ENCODE measurements at places on chromosomes 2 and 18.

GRCh38 chr18:24397131-24397693 is 412 bp downstream of the OSBPL1A start:
- peak; percentile 88 for DNase-seq

- peak; percentile 77 for DNase-seq
These were observed 58.6 kb downstream of the ZEB2 start for GRCh38 chr2:144461308-144461766.

DNA sequence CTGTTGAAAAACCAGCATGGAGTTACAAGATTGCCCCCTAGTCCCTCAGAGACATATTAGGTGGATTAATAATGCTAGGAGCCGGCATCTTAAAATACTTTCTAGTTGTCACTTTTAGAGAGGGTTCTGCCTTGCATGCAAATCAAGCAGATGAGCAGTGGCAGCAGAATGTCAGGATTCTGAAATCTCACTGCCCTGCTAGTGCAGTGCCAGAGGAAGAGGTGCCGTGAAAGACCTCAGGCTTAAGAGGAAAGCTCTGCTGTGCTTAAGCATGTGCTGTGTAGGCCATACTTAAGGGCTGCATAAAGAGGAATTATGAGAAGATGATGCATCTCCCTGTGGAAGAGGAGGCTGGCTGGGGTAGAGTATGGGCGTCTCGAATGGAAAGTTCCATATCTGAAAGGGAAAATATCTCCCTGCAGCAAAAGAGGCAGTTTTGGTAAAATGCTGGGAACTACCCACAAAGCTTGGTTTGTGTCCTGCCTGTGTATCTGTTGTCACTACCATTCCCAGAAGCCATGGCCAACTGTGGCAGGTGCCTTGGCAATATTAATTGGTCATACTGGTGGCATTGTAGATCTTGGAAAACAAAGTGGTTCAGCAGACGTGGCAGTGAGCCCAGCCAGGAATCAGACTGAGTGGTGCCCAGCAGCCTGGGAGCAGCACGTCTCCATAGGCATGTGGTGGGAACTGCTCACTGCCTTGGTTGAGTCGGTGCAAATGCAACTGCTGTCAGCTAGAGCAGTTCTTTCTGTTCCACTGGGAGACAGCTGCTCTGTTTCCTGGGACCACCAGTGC is 131.9 kb downstream of the EVA1A start:
- peak; percentile 15 for DNase-seq

- DNase-seq = no peak
These were observed 29.0 kb downstream of the TRABD2A start for GRCh38 chr2:84851876-84852275.

DNA sequence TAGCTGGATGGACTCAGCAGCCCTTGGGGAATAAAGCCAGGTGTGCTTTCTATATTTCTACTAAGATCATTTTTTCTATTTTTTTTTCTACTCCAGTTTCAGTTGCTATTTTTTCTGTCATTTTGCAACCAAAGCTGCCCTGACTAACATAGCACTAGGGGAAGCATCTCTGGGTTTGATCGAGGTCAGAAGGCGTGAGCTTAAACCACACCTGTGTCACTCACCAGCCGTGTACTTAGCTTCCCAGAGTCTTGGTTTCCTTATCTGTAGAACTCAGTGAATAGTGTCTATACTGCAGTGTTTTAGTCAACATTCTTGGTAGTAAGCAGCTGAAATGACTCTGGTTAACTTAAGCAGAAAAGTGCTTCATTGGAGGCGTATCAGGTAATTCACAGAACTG is 489.6 kb upstream of the SPRED2 start:
- no peak for DNase-seq

DNA sequence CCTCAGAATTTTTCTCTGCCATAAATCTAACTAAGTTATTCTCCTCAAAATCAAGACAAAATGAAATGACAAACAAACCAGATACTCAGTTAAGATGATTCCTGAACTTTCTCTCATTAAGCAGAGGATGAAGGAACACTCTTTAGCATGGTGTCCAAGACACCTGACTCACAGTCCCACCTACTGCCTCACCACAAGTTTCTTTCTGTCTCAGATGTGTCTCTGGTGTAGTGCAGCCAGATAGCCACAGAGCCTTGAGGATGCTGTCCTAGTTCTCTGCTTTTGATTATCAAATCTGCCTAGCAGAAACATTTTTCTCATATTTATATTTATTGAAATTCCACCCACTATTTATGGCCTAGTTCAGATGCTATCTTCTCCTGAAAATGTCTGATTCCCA is 103.6 kb upstream of the TMEM200C start:
- DNase-seq = no peak

GRCh38 chr2:136582628-136583205 is 182.6 kb upstream of the THSD7B start:
- no peak for DNase-seq

- DNase-seq = no peak
These were observed 35.6 kb upstream of the B3GNT7 start for GRCh38 chr2:231359948-231360347.

DNA sequence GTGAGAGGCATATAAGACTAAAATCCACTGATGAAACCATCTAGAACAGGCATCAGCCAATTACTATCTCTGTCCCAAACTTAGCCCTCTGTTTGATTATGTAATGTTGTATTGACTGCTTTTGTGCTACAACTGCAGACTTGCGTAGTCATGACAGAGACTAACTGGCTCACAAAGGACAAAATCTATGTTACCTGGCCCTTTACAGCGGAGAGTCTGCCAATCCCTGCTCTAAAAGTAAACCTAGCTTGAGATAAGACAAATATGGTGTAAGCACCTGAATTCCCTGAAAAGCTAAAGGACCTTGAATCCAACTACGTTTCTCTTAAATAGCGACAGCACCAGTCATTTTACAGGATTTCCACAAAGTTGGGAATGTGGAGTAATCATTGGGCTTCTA is 102.8 kb upstream of the LRRTM1 start:
- no peak for DNase-seq

DNA sequence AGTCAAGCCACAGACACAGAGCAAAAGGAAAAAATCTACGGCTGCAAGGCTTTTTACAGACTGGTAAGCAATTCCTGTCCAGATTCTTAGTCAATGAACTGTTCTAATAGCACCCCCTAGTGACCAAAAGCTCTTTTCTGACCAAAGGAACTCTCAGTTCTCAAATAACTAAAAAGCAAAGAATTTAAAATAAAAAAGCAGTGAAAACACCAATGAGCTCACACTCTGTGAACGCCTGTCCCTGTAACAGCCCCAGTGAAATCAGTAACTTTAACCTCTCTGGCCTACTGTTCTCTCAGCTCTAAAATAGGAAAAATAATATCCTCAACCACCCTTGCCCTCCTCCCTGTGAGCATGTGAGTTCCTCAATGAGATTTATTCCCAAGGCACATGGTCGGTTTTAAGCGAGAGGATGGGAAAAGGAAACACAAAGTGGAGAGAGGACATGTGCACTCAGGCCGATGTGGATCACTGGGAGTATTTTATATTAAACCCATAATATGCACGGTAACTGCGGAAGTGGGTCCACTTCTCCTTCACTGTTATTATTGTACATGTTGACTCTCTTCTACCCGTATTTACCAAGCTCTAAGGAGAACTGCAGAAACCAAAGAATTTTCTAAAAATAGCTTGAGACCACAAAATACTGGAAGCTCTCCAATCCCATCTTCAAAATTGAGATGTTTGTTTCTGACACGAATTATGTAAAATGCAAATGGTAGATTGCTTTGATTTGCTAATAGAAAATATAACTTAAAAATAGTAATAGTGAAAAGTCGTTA is 128.5 kb downstream of the STK39 start:
- DNase-seq = no peak

DNA sequence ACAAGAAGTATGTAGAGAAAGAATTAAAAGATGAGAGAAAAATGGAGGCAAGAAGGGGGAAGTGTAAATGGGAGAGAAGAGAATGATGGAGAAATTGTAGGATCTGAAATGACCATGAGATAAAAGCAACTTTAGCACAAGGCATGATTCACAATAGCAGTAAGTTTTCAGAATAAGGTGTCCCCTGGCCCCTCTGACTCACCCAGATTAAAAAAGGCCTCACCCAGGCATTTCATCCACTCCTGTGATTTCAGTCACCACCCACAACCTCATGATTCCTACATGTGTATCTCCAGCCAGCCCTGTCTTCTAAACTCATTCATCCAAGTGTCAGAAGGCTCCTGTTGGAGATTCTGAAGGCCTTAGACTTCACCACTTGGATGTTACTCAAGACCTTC is 56.6 kb downstream of the SP100 start:
- DNase-seq = no peak

DNA sequence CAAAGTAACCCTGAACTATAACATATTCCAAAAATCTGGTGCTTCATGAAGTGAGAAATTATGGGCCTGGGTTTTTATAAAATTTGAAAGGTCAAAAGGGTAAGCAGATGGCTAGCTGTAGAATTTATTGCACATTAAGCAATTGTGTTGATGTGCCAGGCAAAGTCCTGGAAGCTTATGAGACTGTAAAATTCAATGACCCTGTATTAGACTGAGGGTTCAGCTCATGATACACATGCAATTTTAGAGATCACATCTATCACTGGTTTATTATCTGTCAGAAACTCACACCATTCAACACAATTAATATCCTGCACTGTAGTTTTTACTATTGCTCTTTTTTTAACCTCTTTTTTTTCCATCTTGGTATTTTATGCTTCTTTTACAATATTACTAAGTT is 1162.6 kb upstream of the SLC39A10 start:
- no peak for DNase-seq

DNA sequence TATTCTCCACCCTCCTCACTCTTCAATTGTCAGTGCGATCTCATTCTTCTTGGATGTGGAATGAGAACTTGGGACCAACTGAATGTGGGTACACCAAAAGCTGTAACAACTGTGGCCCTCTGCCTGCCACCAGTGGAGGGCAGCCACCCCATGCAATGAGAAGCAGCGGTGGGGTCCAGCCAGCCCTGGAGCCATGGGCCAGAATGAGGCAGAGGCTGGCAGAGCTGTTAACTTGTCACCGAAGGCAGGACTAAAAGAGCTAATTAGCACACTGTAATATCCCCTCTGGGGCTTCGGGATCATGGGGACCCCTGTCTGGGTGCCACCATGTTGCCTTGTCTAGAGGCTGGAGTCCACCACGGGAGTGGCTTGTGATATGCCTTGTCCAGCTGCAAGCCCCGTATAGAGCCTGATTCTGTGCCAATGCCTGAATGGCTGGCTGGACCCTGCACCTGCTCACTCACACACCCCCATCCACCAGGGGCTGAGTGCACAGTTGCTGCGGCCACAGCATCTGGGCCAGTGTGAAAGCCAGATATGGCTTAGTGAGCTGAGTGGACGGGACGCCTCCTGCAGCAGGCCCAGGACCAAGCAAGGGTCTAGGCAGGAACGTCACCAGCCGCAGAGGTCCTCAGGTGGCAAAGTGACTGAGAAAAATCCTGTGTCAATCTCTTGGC is 680.5 kb downstream of the DSC3 start:
- no peak for DNase-seq

GRCh38 chr18:28714498-28714897 is 537.6 kb upstream of the CDH2 start:
- DNase-seq = no peak

DNA sequence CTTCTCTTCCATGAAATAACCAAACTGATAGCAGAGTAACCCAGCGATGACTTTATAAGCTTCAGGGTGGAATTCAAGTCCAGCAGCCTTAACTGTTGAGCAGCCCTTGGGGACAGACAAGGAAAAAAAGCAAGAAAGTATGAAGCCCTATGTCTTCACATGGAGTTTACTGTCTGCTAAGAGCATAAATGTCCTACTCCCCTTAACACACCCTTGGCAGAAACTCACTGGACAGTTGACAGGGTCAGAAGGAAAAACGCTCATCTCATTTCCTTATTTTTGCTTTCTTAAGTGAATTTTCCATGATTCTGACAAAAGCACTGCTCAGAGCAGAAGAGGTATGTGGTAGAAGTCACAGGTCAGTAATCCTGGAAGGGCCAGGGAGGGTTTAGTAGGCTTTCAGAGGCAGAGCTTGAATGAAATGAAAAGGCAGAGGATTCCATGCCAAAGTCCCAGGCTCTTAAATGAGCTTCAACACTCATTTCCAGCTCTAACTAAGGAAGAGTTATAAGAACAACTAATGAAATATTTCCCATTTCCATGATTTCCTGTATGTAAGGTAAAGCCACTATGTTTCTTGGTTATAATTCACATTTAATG is 683.3 kb upstream of the KLHL29 start:
- no peak for DNase-seq

DNA sequence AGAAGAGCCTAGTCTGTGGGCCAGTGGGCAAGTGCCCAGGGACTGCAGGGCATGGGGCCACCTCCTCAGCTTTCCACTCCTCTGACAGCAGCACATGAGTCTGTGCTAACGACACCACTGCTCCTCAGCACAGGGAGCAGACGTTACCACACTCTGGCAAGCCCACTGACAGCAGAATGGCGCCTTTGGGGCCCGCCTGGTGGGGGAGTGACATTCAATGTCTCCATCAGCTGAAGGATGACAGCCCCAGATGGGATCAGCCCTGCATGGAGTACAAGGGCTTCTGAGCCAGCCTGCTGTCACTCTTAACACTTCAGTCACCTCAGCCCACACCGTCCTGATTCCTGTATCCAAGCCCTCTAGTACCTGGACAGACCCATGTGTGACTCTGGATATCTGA is 149.4 kb upstream of the SMAD2 start:
- DNase-seq = no peak

DNA sequence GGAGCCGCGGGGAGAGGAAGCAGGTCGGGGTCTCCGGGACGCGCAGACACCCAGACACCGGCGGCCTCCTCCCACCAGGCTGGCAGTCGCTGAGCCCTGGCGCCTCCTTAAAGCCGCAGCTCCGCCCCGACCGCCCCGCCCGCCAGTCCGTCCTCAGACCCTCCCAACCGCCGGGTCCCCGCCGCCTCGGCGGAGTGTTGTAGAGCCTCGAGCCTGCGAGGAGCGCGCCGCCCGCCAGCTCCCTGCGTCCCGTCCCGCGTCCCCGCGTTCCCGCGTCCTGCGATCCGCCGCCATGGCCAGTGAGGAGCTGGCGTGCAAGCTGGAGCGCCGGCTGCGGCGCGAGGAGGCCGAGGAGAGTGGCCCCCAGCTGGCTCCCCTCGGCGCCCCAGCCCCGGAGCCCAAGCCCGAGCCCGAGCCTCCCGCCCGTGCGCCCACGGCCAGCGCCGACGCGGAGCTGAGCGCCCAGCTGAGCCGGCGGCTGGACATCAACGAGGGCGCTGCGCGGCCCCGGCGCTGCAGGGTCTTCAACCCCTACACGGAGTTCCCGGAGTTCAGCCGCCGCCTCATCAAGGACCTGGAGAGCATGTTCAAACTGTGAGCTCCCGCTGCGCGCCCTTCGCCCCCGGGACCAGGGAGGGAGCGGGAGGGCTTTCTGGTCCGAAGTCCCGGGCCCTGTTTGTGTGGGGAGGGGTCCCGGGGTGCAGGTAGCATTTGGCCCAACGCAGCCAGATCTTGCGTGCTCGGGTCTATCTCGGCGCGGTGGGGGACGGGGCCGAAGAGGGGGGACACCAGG is at the start of gene EFHD1:
Gene EFHD1 (plus strand): TSS at position 192 of the 793 bp plus-strand sequence. CDS start 101 bp downstream, at position 293.
- DNase-seq = peak; percentile 86
